HS-5 (cell line): ENCODE measurements at places on chromosomes 2 and 18.

- no peak for DNase-seq
Observed at GRCh38 chr2:134513465-134513804, 205.4 kb downstream of the TMEM163 start.

- DNase-seq: peak; percentile 87
Observed at GRCh38 chr2:40403233-40403836, 48.6 kb downstream of the SLC8A1 start.

- peak; percentile 77 for DNase-seq
Observed at GRCh38 chr2:235827585-235827992, 333.7 kb downstream of the AGAP1 start.

GRCh38 chr2:58268685-58269084 lies 27.6 kb upstream of the FANCL start:
- DNase-seq: no peak

- no peak for DNase-seq
Observed at GRCh38 chr2:239779584-239779983, 245.6 kb downstream of the NDUFA10 start.

GRCh38 chr2:202382684-202383083 lies 6.6 kb downstream of the BMPR2 start:
- no peak for DNase-seq

GRCh38 chr18:6521803-6522418 lies 107.2 kb upstream of the L3MBTL4 start:
- DNase-seq: peak; percentile 28
